ENCODE measurements at places on chromosomes 4 and X.

DNA sequence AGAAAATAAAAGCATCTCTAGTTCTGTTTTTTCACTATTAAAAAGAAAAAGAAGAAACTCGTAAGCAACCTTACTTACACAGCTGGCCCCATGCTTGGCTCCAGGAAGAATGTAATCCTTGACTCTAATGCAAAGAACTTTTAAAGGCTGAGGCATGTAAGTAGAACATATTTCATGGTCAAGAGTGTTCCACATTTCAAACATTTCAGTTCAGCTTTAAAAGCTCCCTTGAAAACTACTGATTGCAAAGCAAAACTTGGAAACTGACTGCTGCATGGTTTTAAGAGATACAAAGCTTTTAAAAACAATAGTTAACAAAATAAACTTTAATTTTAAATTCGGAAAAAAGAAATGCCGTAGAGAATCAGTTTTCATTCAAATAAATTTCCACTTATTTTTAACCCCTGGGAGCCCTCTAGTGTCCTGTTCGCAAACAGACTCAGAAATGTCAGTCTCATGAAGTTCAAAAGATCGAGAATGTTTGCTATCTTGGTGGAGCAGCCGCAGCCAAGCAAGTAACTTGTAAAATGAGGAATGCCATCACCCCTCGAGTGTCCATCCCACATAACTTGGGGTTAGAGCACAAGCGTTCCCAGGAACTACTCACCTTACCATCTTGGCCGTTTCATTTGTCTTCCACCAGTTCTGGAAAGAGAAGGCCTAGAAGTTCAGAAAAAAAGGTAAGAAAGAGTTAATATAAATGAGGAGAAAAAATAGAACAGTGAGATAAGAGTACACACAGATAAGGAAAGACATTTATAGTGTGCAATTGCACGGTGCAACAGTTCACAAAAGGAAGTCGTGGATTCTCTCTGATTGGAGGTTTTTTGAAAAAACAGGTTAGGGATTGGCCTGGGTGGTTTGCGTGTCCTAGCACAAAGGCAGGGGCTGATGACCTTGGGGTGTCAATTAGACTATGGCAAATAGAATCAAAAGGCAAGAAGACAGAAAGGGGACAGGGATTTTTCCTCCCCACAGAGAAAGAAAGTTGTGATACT, at the start of gene GASK1B:
GASK1B (minus strand) TSS at position 765 of the 998 bp plus-strand sequence. CDS start 1,650 bp downstream, outside the sequence.
- DNase-seq, result peak; percentile 73

DNA sequence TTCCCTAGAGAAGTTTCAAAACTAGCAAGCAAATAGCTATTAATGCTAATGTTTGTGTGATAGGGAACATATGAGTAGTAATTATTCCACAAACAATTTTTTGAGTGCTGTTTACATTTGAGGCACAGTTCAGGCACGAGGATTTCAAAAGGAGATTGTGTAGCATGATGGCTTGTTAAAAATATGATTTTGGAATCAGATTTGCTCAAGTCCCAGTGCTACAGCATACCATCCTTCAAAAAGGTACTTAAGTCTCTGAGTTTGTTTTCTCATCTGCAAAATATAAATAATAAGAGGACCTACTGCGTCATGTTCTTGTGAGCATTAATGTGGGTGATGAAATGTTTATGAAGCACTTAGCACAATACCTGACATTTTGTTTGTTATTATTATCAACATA, 11.3 kb downstream of the TLR8 start:
- DNase-seq, result no peak

DNA sequence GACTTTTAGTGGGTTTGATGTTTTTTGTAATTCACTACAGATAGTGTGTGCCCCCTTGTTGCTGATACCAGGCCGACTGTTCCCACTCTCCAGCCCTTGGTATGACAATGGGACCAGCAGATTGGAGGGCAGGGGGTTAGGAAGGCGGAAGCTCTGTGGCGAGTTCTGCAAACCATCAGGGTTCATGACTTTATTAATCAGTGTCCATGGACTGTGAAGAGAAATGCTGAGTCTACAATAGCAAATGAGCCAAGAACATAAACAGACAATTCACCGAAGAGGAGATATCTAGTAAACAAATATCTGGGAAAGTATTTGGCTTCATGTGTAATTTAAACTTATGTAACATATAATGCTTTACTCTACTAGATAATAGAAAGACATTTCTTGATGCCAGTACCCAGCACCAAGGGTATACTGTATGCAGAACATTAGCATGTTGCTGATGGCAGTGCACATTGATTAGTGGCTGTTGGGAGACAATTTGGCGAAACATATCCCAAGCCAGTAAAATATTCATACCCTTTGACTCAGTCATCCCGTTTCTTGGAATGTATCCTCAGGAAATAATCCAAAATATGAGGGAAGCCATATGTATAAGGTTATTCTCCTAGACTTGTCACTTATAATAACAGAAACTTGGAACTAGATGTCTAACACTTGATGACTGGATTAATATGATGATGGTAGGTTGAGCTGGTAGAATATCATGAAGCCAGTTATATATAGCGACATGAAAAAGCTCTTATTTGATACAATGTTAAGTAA, 169.4 kb downstream of the PTTG2 start:
- DNase-seq, result no peak

DNA sequence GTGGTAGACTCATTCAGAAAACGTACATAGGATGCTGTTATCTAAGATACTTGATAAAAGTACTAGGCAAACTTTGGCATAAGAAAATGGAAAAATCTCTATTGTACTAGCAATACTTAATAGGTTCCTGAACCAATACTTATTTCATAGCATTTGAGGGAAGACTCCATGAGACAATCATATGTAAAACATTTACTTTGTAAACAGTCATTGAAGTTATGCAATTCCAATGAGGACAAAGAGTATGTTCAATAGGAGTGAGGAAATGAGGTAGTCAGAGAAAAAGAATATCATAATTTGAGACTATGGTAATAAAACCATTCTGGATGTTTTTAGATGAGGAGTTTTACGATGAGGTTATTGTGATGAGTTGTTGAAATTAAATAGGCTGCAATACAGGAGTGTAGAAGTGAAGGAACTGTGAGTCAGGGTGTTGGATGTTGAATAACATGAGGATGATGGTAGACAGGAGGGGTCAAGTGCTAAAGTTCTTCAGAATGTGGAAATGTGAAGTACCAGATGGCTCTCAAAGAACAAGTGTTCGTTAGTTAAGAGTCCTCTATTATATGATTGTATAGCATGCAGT, 397.9 kb downstream of the PPP3CA start:
- no peak for DNase-seq

GRCh38 chr4:66187175-66187720, 517.0 kb upstream of the EPHA5 start:
- DNase-seq, result no peak

DNA sequence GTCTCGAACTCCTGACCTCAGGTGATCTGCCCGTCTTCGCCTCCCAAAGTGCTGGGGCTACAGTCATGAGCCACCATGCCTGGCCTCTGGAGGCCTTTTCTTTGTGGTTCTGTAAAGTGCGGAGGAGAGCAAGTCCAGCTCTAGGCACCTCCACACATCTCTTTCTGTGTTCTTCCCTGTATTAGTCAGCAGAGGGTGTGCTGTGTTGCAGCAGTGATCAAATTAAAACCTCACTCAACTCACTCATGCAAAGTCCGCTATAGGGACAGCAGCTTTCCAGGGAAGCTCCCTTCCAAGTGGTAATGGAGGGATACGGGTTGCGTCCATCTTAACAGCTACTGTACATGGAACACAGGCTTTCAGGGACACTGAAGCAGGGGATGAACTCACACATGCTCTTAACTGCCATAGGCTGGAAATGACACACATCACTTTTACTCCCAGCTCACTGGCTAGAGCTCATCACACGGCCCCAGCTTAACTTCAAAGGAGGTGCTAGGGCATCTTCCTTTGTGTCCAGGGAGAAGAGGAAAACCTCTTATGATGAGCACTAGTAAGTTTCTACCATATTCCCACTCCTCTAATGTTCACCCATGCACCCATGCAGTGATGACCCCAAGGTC, 36.0 kb upstream of the CCNG2 start:
- no peak for DNase-seq

GRCh38 chr4:76969941-76970529, 20.5 kb downstream of the SEPTIN11 start:
- DNase-seq, result no peak

- no peak for DNase-seq
Measured at GRCh38 chr4:39446842-39447573, 11.7 kb downstream of the RPL9 start.

DNA sequence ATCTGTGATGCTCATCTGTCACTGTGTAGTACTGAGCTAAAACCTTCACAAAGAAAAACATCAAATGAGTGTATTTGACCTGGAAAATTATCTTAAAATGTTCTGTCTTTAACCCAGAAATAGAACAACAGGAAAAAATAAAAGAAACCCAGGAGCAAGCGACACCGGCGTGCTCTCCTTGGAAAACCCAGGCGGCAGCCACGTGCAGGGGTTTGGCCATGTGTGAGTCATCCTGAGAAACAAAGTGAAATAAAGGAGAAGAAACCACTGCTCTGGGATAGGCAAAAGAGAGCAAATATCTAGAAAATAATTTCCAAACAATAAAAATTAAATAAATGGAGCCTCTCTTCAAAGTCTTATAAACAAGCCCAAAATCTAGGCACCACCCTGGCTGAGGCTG, 20.0 kb upstream of the TMEM128 start:
- DNase-seq, result no peak

DNA sequence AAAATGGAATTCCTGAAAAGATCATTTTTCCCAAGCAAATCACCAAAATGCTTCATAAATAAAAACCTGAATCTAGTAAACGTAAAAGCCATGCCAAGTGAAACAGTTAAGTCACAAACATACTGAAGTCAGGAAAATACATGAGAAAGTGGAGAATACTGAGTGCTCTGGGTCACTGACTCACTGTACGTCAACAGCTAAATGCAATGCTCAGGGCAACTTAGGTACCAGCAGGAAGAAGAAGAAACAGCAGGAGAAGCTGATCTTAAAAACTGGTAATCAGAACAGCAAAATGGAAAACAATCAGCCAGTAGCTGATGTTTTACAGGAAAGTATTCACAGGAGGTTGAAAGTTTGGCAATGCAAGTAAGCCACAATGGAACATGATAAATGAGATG, 252.6 kb upstream of the ETNPPL start:
- DNase-seq, result no peak

- no peak for DNase-seq
Measured at GRCh38 chr4:46329118-46329976, 60.6 kb downstream of the GABRA2 start.

- no peak for DNase-seq
Measured at GRCh38 chr4:145927030-145927429, 11.6 kb downstream of the ZNF827 start.

DNA sequence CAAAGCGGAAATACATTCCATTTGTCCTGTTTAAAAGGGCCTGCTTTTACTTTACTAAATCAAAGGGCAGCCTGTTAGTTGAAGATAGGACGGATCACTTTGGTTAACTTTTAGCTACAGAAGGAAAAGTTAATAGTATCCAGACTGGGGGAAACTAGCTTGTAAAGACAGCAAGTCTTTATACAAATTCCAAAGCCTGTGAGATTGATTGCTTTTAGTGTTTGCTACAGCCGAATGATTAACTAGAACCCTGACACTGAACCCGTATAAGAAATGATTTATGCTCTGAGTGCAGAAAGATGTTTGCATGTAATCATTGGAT, 93.4 kb downstream of the FRAS1 start:
- DNase-seq, result no peak
